Activated B cell treated with CpG ODN at 0.5 μM for 24 hours (primary cell): ENCODE measurements at places on chromosomes 11 and 22. TPM values are rescaled to one million over a fixed set of nuclear protein-coding genes. Genes with fewer than 3 reads are reported as not detected.

Gene KRTAP5-8
- total RNA-seq: 0.20 and 0.42 TPM in 2 replicates

- no peak overlapping the region for H3K4me3 ChIP-seq
- no peaks in the 10 kb centered on the region for H3K27me3 ChIP-seq
- no peak overlapping the region for H3K27ac ChIP-seq
- no peak for DNase-seq
- no peaks in the 10 kb centered on the region for H3K36me3 ChIP-seq
- H3K4me1 ChIP-seq: no peaks in the 10 kb centered on the region
These were observed 94.2 kb upstream of the FAT3 start for GRCh38 chr11:92130421-92130831.

- H3K36me3 ChIP-seq: no peaks in the 10 kb centered on the region
- no peak overlapping the region for H3K4me3 ChIP-seq
- no peaks in the 10 kb centered on the region for H3K4me1 ChIP-seq
- H3K27ac ChIP-seq: no peak overlapping the region
These were observed 839.8 kb upstream of the CNTN5 start for GRCh38 chr11:98180921-98181320.

DNA sequence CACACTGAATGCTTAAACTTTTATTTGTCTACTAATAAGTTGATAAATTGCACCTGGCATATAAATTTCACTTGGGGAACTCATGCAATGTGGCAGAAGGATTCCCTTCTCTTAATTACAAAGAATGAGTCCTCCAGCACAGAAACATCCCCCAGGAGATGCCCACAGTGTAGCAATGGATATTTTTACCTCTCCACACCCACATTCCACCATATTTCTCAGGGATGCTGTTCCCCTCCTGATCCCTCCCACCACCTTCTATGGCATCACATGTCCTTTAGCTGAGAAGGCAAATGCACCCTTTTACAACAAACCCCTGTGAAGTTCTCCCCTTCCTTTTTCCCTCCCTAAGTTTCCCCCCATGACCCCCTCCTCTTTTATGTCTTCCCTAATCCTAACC, 56.1 kb upstream of the UBASH3B start:
- no peak overlapping the region for H3K27ac ChIP-seq
- no peak for DNase-seq
- H3K4me3 ChIP-seq: no peak overlapping the region
- H3K36me3 ChIP-seq: no peaks in the 10 kb centered on the region
- peaks cover 19% of the 10 kb centered on the region for H3K27me3 ChIP-seq
- H3K4me1 ChIP-seq: no peaks in the 10 kb centered on the region

DNA sequence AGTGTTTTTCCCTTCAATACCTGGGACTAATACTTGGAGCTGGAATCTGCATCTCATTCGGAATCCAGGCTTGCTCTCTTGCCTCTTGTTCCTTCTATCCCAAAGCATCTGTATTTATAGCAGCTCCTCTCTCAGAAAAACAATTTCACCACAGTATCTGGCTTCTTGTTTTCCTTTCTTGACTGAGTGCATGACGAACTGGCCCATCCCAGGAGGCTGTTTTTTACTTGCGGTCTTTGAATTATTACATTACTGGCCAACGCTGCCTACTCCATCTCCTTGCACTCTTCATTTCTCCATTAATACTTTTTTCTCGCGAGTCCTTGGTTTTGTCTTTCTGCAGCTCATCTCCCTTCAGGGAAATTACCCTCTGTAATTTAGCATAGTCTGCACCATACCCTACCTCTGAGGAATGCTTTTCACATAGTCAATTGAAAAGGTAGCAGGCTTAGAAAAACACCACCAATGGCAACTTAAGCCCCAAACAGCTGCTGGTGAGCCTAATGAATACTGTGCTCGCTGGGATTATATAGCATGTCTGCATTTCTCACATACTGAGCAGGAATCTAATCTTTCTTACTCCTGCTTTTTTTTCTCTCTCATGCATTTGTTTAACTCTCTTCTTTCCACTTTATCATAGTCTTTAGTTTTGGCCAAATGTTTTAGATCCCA, 277.4 kb upstream of the SESN3 start:
- no peak for DNase-seq
- no peaks in the 10 kb centered on the region for H3K36me3 ChIP-seq
- H3K27ac ChIP-seq: no peak overlapping the region
- H3K4me3 ChIP-seq: no peak overlapping the region

DNA sequence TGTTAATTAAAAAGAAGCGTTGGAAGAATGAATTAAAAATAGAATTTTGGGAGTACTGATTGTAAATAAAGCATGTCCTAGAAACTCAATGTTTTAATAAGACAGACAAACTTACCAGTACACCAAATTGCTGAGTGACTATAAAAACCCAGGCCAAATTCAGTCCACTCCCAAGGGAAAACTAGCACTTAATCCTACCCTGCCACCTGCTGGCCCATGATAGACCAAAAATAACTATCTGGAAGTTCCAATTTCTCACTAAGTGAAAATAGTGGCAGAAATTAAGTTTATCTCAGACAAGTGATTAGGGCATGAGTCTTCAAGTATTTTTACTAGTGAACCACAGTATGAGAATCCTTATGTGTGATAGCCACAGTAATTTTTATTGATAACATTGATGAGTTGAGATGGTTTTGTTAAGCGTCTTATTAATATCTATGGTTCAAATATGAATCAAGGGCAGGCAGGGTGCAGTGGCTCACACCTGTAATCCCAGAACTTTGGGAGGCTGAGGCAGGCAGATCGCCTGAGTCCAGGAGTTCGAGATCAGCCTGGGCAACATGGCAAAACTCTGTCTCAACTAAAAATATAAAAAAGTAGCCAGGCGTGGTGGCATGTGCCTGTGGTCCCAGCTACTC, 9.8 kb upstream of the DDX10 start:
- no peak for DNase-seq
- H3K4me1 ChIP-seq: peaks cover 9% of the 10 kb centered on the region
- no peak overlapping the region for H3K27ac ChIP-seq
- H3K4me3 ChIP-seq: no peak overlapping the region
- no peaks in the 10 kb centered on the region for H3K36me3 ChIP-seq

DNA sequence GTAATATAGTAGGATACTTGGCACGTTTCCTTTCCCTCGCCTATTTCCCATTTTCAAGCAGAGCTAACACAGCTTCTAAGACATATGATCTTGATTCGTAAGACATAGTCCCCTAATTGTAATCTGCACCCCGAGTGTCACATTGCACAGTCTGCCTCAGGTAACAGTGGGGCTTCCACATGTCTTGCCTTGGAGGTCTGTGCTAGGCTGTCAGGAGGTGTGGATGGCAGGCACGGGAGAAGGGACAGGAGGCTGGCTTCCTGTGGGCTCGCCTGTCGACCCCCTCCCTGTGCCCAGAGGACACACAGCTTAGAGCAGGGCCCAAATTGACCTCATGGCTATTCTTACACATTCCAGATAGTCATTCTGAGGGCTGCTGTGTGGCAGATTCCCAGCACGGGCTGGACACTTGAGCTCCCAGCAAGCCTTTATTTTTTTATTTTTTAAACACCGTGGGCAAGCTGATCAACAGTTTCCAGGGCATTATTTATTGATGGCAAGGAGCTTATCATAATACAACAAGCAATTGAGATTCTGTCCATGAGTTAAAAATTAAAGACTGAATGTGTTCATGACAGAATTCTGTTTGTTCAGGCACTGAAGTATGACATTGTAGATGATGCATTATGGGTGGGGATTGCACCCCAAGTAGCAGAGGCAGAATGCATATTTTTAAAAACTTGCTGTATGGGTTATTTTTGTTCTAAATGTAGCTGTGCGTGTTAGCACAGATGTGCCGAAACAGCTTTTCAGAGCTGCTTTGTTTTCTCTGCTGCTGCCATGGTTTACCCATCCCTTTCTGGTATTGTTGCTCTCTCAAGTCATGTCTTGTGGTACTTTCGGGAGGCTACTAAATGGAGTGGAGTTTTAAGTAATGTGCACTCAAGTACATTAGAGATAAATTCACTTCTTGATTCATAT, 113.0 kb downstream of the ATXN10 start:
- DNase-seq: no peak
- no peak overlapping the region for H3K4me3 ChIP-seq
- no peak overlapping the region for H3K27ac ChIP-seq
- peaks cover 29% of the 10 kb centered on the region for H3K36me3 ChIP-seq
- no peaks in the 10 kb centered on the region for H3K27me3 ChIP-seq

DNA sequence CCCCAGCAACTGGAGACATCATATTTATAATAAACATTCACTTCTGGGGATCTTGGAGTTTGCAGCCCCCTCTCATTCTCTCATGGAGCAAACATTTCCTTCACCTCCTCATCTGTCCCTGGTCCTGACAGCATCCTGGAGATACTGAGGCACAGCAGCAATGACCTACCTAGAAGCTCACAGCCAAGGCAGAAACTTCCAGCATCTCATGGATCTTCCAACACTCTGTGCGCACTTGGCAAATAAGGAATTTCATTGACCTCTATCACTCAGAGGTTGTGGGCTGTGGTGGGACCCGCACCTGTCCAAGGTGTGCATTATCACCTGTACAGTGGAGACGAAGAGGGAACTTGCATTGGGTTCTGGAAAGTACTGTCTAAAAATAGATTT, 109.8 kb downstream of the GGTLC2 start:
- no peaks in the 10 kb centered on the region for H3K36me3 ChIP-seq
- H3K27me3 ChIP-seq: no peaks in the 10 kb centered on the region
- peaks cover 27% of the 10 kb centered on the region for H3K4me1 ChIP-seq
- DNase-seq: no peak

Gene FAM111B
- total RNA-seq: 48.0 and 49.1 TPM in 2 replicates

Gene PISD
- 53.7 and 61.6 TPM in 2 replicates for total RNA-seq

DNA sequence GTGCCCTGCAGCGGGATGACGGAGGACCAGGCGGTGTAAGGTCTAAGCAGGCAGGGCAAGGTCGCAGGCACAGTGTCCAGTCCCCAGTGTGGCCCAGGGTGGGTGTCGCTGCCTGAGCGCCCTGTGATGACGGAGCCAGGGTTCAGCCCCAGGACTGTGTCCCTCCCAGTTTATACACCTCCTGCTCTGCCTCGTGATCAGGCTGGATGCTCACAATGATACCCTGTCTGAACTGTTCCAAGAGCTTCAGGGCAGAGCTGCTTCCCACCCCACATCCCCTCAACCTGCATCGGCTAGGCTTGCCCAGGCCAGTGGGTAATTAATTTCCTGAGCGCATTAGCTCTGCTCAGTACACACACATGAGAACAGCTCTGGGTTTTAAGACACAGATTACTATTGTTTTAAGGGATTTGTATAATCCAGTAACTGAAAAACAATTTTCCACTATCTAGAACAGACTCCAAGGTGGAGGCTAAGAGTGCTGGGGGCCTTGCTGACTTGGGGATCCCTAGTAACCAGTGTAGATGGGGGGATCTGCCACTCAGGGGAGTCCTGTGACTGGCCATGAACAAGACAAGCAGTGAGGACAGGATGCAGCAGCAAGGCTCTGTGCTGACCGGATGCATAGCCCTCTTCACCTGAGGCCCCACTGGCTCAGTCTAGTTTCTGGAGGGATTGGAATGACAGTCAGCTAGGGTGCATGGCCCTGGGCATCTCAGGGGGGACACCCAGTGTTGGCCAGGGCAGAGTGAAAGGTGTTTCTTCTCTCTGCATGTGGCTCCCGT, 34.1 kb downstream of the GNAZ start:
- no peaks in the 10 kb centered on the region for H3K4me1 ChIP-seq
- H3K36me3 ChIP-seq: no peaks in the 10 kb centered on the region
- H3K4me3 ChIP-seq: no peak overlapping the region
- no peak for DNase-seq
- no peak overlapping the region for H3K27ac ChIP-seq
- H3K27me3 ChIP-seq: no peaks in the 10 kb centered on the region

DNA sequence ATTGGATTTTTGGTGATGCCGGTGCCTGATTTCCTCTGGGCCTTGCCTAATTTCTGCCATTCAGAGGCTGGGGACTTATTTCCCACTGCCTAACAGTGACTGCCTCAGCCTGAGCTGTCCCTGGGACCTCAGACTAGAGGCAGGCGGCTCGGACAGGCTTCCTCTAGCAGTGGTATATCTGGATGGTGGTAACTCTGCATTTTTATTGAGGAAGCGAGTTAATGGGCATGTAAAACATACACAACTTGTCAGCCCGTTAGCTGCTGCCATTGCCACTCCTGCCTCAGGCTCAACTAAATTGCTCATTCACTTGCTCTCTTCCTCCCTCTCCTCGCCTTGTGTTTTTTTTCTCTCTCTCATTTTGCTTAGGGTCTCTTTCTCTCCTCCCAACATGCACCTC, 561.6 kb downstream of the BUD13 start:
- H3K27me3 ChIP-seq: no peaks in the 10 kb centered on the region
- no peaks in the 10 kb centered on the region for H3K36me3 ChIP-seq
- no peak for DNase-seq
- H3K4me3 ChIP-seq: no peak overlapping the region
- H3K27ac ChIP-seq: no peak overlapping the region

GRCh38 chr11:87212891-87213290, 175.2 kb downstream of the TMEM135 start:
- no peaks in the 10 kb centered on the region for H3K27me3 ChIP-seq

Gene PARVA
- total RNA-seq: not detected in 2 replicates

- no peak for DNase-seq
- H3K27ac ChIP-seq: no peak overlapping the region
- no peaks in the 10 kb centered on the region for H3K4me1 ChIP-seq
- no peaks in the 10 kb centered on the region for H3K36me3 ChIP-seq
- H3K27me3 ChIP-seq: peaks cover 14% of the 10 kb centered on the region
These were observed 31.3 kb upstream of the NELL1 start for GRCh38 chr11:20638074-20638473.

DNA sequence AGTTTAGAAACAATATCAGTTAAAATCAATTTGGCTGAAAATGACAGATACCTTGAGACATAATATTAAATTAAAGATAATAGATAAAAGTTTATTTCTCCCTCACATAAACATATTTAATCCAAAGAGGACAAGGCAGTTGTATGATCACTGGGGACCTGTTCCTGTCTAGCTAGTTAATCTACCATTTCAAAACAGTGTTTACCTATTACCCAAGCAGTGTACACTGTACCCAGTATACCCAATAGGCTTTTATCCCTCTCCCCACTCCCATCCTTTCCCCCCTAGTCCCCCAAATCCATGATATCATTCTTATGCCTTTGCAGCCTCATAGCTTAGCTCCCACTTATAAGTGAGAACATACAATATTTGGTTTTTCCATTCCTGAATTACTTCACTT, 229.7 kb upstream of the LARGE1 start:
- DNase-seq: no peak
- peaks cover 3% of the 10 kb centered on the region for H3K27me3 ChIP-seq
- no peaks in the 10 kb centered on the region for H3K36me3 ChIP-seq
- H3K4me1 ChIP-seq: no peaks in the 10 kb centered on the region

GRCh38 chr11:65207918-65208784, 26.4 kb downstream of the CAPN1 start:
- H3K36me3 ChIP-seq: peaks cover 77% of the 10 kb centered on the region
- H3K4me3 ChIP-seq: no peak overlapping the region
- no peaks in the 10 kb centered on the region for H3K4me1 ChIP-seq
- H3K27ac ChIP-seq: no peak overlapping the region
- no peak for DNase-seq

Gene KRTAP5-10
- total RNA-seq: 0.27 TPM in 1 of 2 replicates, not detected in the other

GRCh38 chr22:20219667-20220628, 48.2 kb downstream of the RTN4R start:
- H3K27me3 ChIP-seq: peaks cover 6% of the 10 kb centered on the region
- no peaks in the 10 kb centered on the region for H3K4me1 ChIP-seq
- H3K36me3 ChIP-seq: no peaks in the 10 kb centered on the region
- no peak overlapping the region for H3K27ac ChIP-seq
- no peak for DNase-seq

- no peaks in the 10 kb centered on the region for H3K36me3 ChIP-seq
- no peak for DNase-seq
- H3K4me3 ChIP-seq: no peak overlapping the region
- peaks cover 4% of the 10 kb centered on the region for H3K4me1 ChIP-seq
- H3K27me3 ChIP-seq: no peaks in the 10 kb centered on the region
- H3K27ac ChIP-seq: no peak overlapping the region
These were observed 86.4 kb downstream of the GDPD4 start for GRCh38 chr11:77215106-77215505.
